Neural cell (in vitro differentiated cells): ENCODE measurements at places on chromosomes 7 and 10. TPM values are rescaled to one million over a fixed set of nuclear protein-coding genes. Genes with fewer than 3 reads are reported as not detected.

The GBX1 gene
- not detected in 2 replicates for polyA plus RNA-seq

The OR6B1 gene
- not detected in 2 replicates for polyA plus RNA-seq

The PTPN20 gene
- not detected in 2 replicates for polyA plus RNA-seq

The CCL26 gene
- not detected in 2 replicates for polyA plus RNA-seq

The NEUROD6 gene
- polyA plus RNA-seq, result not detected in 2 replicates

The CEP55 gene
- 0.16 and 0.67 TPM in 2 replicates for polyA plus RNA-seq

The PIK3AP1 gene
- polyA plus RNA-seq, result 0.05 TPM in 1 of 2 replicates, not detected in the other

The AVL9 gene
- 47.2 and 63.2 TPM in 2 replicates for polyA plus RNA-seq

The VWDE gene
- 0.27 and 0.48 TPM in 2 replicates for polyA plus RNA-seq

The CFAP46 gene
- polyA plus RNA-seq, result 2.6 and 3.5 TPM in 2 replicates

The CHST3 gene
- polyA plus RNA-seq, result 4.1 and 6.0 TPM in 2 replicates

The ANXA8 gene
- not detected in 2 replicates for polyA plus RNA-seq

The ZNF804B gene
- 0.32 and 0.37 TPM in 2 replicates for polyA plus RNA-seq

The CYP26C1 gene
- not detected in 2 replicates for polyA plus RNA-seq

The CTAGE6 gene
- polyA plus RNA-seq, result not detected in 2 replicates

The METTL27 gene
- polyA plus RNA-seq, result 1.8 and 2.4 TPM in 2 replicates

The LIPK gene
- polyA plus RNA-seq, result not detected in 2 replicates

The CPA4 gene
- 8.9 and 9.2 TPM in 2 replicates for polyA plus RNA-seq

The ANKRD61 gene
- not detected in 2 replicates for polyA plus RNA-seq

The DLX5 gene
- 40.5 and 44.6 TPM in 2 replicates for polyA plus RNA-seq

The CHN2 gene
- 132 and 136 TPM in 2 replicates for polyA plus RNA-seq

The UCN3 gene
- not detected in 2 replicates for polyA plus RNA-seq

The MRLN gene
- polyA plus RNA-seq, result not detected in 2 replicates

The EPHA1 gene
- not detected in 2 replicates for polyA plus RNA-seq

The CALCR gene
- polyA plus RNA-seq, result 3.6 TPM in 2 replicates

The ZNF736 gene
- polyA plus RNA-seq, result 0.04 and 1.7 TPM in 2 replicates

The OR2A42 gene
- polyA plus RNA-seq, result not detected in 2 replicates

The SLC26A3 gene
- not detected in 2 replicates for polyA plus RNA-seq

The HOXA10 gene
- polyA plus RNA-seq, result not detected in 2 replicates

The CXCL12 gene
- 0.14 and 0.54 TPM in 2 replicates for polyA plus RNA-seq

The TMEM184A gene
- 0.12 TPM in 1 of 2 replicates, not detected in the other for polyA plus RNA-seq

The VWA2 gene
- polyA plus RNA-seq, result not detected in 2 replicates

The ADRB1 gene
- not detected in 2 replicates for polyA plus RNA-seq

The FAM25A gene
- polyA plus RNA-seq, result not detected in 2 replicates

The ADAM12 gene
- polyA plus RNA-seq, result 0.09 and 0.14 TPM in 2 replicates

The FKBP6 gene
- polyA plus RNA-seq, result not detected in 2 replicates

The RET gene
- 1.5 and 1.7 TPM in 2 replicates for polyA plus RNA-seq

The AIFM2 gene
- polyA plus RNA-seq, result 0.42 and 0.78 TPM in 2 replicates

The AGR3 gene
- not detected in 2 replicates for polyA plus RNA-seq

The TACR2 gene
- not detected in 2 replicates for polyA plus RNA-seq

The FIS1 gene
- polyA plus RNA-seq, result 322 and 339 TPM in 2 replicates

The STAG3 gene
- polyA plus RNA-seq, result 0.64 TPM in 1 of 2 replicates, not detected in the other

The ANKMY2 gene
- 78.5 and 94.7 TPM in 2 replicates for polyA plus RNA-seq
